ENCODE measurements at places on chromosomes 16 and 17.

- no peaks in the 10 kb centered on the region for H3K27me3 ChIP-seq
- H3K27ac ChIP-seq, result no peak overlapping the region
- no peak for DNase-seq
- H3K4me1 ChIP-seq, result peaks cover 28% of the 10 kb centered on the region
- H3K4me3 ChIP-seq, result no peak overlapping the region
Measured at GRCh38 chr17:42214156-42214555, 19.9 kb upstream of the GHDC start.

DNA sequence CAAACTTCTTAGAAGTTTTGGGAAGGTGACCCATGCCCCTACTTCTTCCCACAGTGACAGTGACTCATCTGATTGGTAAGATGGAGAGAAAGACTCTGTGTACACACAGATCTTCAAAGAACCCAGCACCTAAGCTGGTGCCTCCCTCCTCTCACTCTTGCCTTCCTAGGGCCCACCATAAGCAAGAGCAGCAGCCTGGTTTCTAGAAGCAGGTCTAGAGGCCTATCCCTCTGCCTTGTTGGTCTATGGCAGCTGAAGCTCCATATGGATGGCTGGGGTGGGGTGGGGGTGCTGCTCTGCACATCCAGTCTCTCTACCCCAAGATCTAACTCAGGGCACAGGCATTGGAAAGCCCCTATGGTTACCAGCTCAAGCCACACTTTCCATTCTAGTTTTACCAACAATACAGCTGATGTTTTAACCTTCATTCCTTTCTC lies 47.5 kb downstream of the STAT3 start:
- H3K4me3 ChIP-seq, result no peak overlapping the region
- no peak overlapping the region for H3K27ac ChIP-seq
- DNase-seq, result no peak
- H3K4me1 ChIP-seq, result peaks cover 4% of the 10 kb centered on the region

DNA sequence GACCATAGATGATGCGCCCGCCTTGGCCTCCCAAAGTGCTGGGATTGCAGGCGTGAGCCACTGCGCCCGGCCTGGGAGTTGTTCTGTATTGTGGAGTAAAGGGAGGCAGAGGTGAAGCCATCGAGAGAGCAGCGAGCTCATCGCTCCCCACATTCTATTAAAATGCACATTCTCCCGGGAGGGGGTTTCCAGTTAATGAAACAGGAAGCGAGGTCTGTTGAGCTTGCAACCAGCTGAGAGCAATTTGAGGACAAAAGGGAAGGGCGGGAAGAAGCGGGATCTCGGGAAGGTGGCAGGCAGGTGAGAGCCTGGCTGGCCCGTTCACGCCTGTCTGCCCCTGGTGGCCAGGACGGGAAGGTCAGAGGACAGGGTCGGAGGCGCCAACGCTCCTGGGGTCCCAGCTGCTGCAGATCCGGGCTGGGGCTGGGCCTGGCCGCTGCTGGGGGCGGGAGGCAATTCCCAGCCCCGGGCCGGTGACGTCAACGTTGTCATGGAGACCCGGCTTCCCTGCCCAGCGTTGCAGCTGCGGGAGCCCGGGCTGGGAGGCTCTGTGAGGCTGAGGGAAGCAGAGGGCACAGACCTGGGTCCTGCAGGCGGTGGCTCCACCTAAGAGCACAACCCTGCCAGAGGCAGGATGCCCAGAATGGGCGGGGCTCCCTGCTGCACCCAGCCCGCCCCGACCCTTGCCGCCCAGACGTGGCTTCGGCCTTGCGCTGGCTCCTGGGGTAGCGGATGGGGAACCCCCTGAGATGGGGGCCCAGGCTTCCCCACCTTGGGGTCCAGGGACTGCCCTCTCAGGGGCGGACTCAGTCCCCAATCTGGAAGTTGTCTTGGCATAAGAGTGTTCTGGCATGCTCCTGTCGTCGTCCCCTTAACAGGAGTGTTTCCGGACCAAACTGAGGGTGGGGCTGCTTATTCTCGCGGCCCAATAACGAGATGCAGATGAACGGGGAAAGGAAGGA lies 48.7 kb upstream of the PLCG2 start:
- DNase-seq, result peak; percentile 86
- H3K27ac ChIP-seq, result peak overlapping the region; percentile 33
- H3K4me1 ChIP-seq, result peaks cover 9% of the 10 kb centered on the region
- H3K36me3 ChIP-seq, result no peaks in the 10 kb centered on the region
- H3K4me3 ChIP-seq, result no peak overlapping the region

DNA sequence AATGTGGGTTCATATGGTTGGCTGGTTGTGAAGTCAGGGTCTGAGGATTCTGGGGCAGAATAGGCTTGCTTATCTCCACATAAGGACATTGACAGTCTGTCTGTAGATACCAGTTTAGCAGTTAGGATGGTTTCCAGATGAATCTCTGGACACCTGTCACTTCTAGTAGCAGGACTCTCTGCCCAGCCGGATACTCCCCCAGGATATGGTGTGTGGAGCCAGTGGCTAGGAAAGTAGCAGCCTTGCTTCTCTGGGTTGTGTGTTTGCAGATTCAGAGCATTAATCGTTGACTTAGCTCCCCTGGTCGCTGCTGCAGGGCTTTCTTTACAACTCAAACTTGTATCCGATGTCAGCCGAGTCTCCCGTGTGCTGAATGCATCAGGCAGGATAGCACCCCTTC lies 45.2 kb downstream of the CLEC16A start:
- no peaks in the 10 kb centered on the region for H3K4me1 ChIP-seq
- no peak overlapping the region for H3K4me3 ChIP-seq
- no peaks in the 10 kb centered on the region for H3K36me3 ChIP-seq
- H3K27me3 ChIP-seq, result no peaks in the 10 kb centered on the region
- H3K27ac ChIP-seq, result no peak overlapping the region

DNA sequence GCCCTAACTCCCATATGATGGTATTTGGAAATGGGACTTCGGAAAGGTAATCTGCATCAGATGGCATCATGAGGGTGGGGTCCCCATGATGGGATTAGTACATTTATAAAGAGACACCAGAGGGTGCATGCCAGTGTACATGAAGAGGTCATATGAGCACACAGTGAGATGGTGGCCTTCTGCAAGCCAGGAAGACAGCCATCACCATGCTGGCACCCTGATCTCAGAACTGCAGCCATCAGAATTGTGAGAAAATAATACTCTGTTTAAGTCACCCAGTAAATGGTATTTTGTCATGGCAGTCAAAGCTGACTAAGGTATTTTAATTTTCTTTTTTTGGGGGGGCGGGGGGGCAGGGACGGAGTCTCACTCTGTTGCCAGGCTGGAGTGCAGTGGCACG lies 47.1 kb upstream of the ABCA10 start:
- no peak overlapping the region for H3K4me3 ChIP-seq
- H3K27ac ChIP-seq, result no peak overlapping the region
- H3K4me1 ChIP-seq, result no peaks in the 10 kb centered on the region
- H3K36me3 ChIP-seq, result peaks cover 5% of the 10 kb centered on the region
- no peak for DNase-seq

DNA sequence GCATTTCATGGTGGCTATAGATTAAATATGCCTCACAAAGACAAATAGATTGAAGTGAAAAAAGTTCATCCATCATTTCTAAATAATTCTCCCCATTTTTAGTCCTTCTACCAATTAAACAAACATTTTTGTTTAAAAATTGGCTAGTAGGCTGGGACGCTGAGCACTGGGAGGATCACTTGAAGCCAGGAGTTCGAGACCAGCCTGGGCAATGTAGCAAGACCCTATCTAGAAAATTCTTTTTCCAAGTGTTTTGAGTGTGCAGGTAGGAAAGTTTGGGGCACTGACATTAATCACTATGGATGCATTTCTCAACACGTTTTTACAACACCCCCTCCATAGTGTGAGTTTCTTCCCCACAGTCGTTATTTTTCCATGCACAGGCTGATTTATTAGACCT lies 56.7 kb downstream of the MRC2 start:
- H3K4me1 ChIP-seq, result no peaks in the 10 kb centered on the region
- H3K36me3 ChIP-seq, result no peaks in the 10 kb centered on the region
- no peaks in the 10 kb centered on the region for H3K27me3 ChIP-seq
- H3K27ac ChIP-seq, result no peak overlapping the region
- H3K4me3 ChIP-seq, result no peak overlapping the region

GRCh38 chr17:16302856-16303255 lies 50.4 kb downstream of the CENPV start:
- no peak overlapping the region for H3K27ac ChIP-seq
- H3K4me1 ChIP-seq, result peaks cover 11% of the 10 kb centered on the region
- H3K36me3 ChIP-seq, result no peaks in the 10 kb centered on the region
- no peaks in the 10 kb centered on the region for H3K27me3 ChIP-seq

DNA sequence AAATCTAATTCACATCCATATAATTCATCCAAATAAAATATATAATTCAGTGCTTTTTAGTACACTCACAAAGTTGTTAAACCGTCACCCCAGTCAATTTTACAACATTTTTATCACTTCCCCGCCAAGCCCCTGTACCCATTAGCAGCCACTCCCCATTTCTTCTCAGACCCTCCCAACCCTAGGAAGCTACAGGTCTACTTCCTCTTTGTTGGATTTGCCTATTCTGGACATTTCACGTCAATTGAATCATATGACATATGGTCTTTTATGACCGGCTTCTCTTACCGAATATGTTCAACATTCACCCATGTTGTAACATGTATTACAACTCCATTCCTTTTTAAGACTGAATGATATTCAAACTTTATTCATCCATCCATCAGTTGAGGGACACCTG lies 19.9 kb upstream of the MLKL start:
- no peaks in the 10 kb centered on the region for H3K36me3 ChIP-seq
- H3K27ac ChIP-seq, result no peak overlapping the region
- no peak overlapping the region for H3K4me3 ChIP-seq
- H3K27me3 ChIP-seq, result no peaks in the 10 kb centered on the region

DNA sequence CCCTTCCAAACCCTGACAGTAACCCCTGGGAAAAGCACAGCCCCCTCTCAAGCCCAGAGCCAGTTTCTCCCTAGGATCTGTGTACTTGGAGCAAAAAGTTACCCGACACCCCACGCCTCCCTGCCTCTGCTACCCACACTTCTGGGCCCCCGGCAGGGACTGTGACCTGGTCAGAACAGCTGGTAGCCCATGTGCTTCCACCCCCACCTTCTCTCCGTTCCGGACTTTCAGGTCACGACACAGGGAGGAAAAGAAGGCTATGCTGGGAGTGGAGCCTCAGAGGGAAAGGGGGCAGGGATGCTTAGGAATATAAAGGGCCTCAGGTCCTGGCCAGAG lies 6.4 kb downstream of the PPY start:
- no peaks in the 10 kb centered on the region for H3K36me3 ChIP-seq
- H3K27ac ChIP-seq, result no peak overlapping the region
- DNase-seq, result no peak
- H3K4me1 ChIP-seq, result peaks cover 12% of the 10 kb centered on the region
- H3K27me3 ChIP-seq, result no peaks in the 10 kb centered on the region
- H3K4me3 ChIP-seq, result no peak overlapping the region
